ENCODE measurements at places on chromosomes 16 and 17.
A peak's percentile ranks its signal among the peaks of the same experiment; 100 is the strongest.

GRCh38 chr17:6096201-6097004, 26.2 kb downstream of the WSCD1 start:
- DNase-seq: no peak

DNA sequence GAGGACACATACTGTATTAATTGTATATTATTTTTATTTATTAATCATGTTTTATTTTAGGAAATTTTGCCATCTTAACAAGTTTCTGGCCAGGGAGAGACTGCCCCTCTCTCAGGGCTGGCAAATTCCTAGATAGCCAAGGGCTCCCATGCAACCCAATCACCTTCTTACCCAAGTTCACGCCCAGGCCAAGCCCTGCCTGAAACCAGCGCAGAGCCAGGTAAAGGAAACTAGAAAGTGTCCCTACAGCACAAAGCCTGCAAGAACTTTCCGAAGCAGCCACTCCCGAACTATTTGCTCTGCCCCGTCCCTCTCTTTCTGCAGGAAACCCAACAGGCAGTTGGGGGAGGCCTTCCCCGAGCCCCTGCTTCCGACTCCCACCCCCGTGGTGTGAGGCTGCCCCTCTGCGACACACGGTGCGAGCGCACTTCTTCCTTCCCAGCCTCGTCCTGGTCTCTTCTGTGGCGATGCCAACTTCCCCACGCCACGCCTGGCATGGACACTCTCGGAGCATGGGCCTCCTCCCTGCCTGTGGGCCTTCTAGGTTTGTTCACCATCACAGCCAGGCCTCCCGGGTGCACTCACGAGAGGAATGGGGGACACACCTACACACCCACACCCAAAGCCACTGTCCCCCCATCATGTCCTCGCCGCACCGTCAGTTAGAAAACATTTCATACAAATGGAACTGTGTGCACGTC, 100.4 kb downstream of the ZNF778 start:
- DNase-seq: no peak

GRCh38 chr17:1464186-1464585, 8.2 kb upstream of the CRK start:
- DNase-seq: no peak

DNA sequence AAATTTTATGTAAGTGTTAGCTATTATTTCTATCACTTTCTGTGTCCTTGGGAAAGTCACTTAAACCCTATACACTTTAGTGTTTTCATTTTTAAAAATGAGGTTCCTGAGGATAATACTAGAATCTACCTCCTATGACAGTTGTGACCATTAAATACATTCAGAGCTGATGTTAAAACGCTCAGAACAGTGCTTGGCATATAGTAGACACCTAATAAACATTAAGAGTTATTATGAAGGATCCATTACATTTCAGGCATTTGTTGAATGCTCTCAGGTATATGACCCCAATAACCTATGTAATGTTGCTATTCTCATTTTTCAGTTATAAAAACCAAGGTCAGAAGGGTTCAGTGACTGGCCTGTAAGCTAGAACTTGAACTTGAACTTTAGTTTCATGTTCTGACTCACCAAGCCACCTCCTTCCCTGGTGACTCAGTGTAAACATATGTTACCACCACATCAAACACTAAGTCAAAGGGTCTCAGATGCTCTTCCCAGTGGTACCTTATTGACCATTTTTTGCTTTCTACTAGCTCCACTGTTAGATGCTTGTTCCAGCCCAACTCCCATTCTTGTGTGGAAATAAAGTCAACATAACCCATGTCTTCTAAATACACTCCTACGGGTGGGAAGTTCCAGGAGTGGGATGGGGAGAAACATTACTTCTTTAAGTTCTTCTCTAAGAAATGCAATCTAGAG, 47.6 kb downstream of the HSD17B2 start:
- no peak for DNase-seq

GRCh38 chr17:65277576-65277975, 140.4 kb downstream of the RGS9 start:
- DNase-seq: no peak

DNA sequence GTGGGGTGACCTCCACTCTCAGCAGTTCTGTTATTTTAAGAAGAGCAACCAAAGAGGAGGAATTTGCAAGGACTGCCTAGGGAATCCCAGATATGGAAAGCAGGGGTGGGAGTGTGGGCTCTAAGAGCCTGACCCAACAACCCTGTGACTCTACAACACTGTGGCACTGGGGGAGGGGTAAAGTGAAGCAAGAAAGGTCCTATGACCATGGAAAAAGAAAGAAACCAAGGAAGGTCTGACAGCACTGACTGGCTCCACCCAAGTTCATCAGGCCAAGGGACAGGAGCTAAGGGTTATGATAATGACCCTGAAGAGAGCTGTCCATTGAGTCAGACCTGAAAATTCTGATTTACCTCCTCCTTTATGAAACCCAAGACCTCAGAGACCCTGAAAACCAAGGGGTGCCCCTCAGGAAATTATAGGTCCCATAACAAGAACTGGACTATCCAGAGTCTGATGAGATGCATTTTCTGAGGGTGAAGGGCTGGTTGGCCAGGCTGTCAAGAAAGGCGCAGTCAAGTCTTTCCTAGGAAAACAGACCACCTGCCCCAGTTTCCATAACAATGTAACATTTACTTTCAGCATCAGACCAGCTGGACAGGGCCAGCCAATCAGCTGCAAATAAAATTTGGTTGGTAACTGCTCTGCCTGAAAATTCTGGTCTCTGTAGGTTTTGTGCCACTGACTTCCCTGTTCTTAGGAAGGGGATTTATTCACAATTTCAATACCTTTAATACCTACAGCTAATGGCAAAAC, 53.8 kb upstream of the MTMR4 start:
- no peak for DNase-seq

- DNase-seq: no peak
These were observed 49.5 kb downstream of the BMERB1 start for GRCh38 chr16:15483857-15484256.

DNA sequence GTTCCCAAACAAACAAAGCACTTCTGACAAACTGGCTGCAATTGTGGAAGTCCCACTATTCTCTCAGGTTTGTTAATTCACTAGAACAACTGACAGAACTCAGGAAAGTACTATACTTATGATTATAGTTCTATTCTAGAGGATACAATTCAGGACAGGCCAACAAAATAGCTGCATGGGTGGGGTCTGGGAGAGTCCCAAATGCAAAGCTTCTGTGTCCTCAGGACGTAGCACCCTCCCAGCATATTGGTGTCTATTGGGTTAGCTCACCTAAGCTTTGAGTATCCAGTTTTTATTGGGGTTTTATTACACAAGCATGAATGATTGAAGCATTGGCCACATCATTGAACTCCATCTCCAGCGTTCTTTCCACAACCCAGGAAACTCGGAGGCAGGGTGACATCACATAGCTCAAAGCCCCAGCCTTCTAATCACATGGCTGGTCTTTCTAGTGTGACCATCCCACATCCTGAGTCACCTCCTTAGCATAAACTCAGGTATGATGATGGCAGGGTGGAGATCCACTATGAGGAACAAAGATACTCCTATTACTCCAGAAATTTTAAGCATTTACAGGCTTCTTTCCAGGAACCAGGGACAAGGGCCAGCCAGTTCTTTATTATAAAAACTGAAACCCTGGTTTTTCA, 43.9 kb upstream of the CCNF start:
- DNase-seq: no peak

- DNase-seq: no peak
These were observed 37.1 kb upstream of the BCAS3 start for GRCh38 chr17:60640503-60640902.

- DNase-seq: no peak
These were observed 129.2 kb upstream of the CCL2 start for GRCh38 chr17:34125921-34126320.

DNA sequence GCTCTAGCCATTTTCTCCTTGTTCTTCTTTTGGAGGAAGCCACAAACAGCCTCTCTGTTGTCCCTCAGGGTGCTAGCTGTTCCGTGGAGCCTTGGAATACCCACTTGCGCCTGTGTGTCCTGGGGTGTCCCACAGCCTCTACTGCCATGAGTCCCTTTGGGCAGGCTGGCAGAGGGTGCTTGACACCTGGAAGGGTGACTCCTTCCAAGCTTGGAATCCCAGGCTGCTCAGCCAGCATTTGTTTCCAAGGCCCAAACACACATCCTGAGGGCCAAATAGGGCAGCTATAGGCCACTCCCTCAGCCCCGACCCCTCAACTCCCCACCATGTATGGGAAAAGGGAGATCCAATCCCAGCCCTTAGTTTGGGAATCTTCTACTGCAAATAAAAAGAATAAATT, 14.9 kb downstream of the ZNHIT3 start:
- no peak for DNase-seq

DNA sequence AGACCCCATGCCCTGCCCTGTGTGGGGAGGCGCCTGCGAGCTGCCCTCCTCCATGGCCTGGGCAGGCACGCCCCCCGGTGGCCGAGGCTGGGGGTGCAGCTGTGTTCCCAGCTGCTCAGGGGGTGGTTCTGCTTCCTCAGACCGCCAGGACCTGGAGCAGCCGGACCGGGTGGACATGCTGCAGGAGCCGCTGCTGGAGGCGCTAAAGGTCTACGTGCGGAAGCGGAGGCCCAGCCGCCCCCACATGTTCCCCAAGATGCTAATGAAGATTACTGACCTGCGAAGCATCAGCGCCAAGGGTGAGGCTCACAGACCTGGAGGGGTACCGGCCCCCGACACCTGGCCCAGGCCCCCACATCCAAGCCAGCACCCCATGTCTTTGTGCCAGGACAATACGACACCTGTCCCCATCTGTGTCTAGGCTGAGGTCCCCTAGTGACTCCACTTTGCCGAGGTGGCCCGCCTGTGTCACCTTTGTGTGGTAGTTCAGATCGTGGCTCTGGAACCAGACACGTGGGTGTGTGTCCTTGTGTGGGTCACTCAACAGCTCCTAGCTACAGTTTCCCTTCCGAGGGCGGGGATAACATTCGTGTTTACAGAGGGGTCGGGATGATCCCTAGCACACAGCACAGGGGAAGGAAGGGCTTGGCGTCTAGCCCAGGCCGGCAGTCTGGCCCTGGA, 9.3 kb downstream of the GJD3 start:
- DNase-seq: no peak

DNA sequence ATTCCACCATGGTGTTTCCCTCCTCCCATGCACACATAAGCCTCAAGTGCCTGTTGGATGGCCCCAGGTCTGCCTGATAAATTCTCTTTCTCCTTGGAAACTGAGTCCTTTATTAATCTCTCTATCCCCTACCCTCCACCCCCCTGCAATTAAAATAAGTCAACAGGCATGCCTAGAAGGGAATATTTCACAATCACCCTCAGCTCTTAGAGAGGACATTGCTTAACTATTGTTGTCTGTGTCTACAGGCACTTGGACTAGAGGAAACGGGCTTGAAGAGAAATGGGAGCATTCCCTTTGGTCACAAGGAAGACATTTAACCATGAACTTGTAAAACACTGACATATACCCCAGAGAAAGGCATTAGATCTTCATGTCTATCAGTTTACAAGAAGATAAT, 39.5 kb downstream of the RCVRN start:
- no peak for DNase-seq

GRCh38 chr17:39709319-39709997, 9.6 kb downstream of the ERBB2 start:
- no peak for DNase-seq

- DNase-seq: no peak
These were observed 134.2 kb downstream of the ABCC1 start for GRCh38 chr16:16083421-16084156.

DNA sequence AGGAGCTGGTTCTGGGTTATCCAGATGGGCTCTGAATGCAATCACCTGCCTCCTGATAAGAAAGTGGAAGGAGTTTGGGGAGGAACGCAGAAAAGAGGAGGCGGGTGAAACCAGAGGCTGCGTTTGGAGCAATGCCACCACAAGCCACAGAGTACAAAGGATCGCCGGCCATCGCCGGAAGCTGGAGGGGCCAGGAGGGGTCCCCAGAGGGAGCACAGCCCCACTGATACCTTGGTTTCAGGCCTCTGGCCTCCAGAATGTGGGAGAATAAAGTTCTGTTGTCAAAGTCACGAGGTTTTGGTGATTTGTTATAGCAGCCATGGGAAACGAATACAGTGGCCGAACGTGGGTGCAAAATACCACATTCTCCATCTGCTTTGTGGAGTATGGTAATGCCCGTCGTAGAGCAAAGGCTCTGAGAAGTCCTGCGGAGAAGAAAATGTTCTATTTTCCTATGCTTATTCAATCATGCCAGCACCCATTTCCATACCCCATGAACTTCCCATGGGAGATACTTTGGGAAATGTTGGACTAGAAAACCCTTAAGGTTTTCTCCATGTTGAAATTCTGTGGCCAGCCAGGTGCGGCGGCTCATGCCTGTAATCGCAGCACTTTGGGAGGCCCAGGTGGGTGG, 51.4 kb downstream of the ZDHHC7 start:
- no peak for DNase-seq

DNA sequence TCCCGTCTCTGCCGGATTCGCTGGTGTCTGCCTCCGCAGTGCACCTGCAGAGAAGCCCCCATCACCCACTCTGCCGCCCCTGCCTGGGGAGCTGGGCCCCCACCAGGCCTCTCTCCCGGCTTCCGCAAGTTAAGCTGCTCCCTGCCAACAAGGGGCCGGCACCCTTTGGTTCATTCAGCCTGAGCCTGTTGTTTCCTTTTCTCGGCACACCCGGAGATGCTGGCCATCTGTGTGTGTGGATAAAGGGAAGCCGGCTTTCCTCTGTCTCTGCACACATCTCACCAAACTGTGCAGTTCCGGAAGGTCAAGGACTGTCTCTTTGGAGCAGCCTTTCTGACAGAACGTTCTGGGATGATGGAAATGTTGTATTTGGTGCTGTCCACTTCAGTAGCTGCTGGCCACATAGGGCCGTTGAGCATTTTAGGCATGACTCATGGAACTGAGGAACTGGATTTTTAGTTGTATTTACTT, 6.8 kb downstream of the MAPK8IP3 start:
- no peak for DNase-seq

GRCh38 chr16:27346819-27347218, 33.0 kb downstream of the IL4R start:
- no peak for DNase-seq

GRCh38 chr16:75342308-75342811, 90.9 kb upstream of the BCAR1 start:
- no peak for DNase-seq

GRCh38 chr16:67236563-67237395, 9.8 kb downstream of the TMEM208 start:
- DNase-seq: no peak

DNA sequence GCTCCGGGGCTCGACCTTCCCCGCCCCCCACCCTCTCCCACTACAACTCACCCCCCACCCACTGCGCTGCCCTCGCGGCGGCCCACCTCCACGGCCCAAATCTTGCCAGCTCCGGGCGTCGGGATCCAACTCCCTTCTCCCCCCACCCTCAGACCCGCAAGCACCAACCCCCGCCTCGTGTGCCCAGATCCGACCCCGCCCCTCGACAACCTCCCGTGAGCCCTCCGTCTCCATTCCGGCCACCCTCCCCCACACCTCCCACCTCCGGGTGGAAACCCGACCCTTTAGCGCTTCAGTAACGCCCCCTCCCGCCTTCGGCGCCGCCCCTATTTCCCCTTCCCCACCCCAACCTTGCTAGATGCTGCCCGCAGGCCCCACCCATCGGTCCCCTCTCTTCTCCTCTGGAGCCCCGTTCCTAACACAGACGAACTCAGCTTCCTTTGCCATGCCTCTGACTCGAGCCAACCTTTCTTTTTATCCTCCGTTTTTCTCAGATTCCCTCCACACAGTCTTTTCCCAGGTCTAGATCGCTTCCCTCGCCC, 717 bp downstream of the UBE2Z start:
- DNase-seq: peak; percentile 51

- peak; percentile 47 for DNase-seq
These were observed 631 bp downstream of the KREMEN2 start for GRCh38 chr16:2964475-2965336.

All from NCI-H446 treated with DMSO at 0.1 percent for 48 hours (cell line).